ENCODE measurements at places on chromosomes 6 and 20.

DNA sequence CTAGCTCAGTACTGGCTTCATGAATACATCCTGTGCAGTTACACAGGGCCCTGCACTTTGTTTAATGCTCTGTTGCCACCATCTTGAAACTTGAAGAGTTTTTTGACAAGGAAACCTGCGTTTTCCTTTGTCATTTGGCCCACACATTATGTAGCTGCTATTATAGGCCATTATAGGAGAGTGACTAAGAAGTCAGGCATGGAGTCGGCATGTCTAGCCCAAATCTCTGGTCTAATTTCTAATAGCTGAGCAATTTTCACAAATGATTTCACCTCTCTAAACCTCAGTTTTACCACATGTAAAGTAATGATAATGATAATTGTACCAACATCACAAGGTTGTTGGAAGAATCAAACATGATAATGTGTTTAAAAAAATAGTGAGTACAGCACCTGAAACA lies 67.1 kb upstream of the MYLIP start:
- no peak for DNase-seq

DNA sequence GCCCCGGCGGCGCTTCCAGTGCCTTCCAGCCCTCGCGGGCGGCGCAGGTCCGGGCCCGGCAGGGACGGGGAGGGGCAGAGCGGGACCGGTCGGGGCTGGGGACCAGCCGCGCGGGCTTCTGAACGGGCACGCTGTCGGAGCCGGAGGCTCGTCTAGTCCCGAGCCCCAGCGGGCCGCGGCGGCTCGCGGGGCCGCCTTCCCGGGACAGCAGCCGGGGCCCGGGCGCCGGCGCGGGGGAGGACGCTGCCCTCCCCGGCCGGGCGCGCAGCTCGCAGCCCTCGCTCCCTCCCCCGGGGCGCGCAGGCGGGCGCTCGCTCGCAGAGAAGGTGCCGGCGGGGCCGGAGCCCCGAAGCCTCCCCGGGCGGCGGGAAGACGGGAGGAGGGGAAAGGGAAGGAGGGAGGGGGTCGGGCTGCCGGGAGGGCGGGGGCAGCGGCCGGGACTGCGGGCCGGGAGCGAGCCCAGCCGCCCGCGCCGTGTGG lies 696 bp upstream of the SIRPA start:
- DNase-seq, result no peak

- no peak for DNase-seq
Measured at GRCh38 chr20:823574-823902, 10.0 kb upstream of the FAM110A start.

GRCh38 chr6:6942831-6943230 lies 164.9 kb upstream of the RREB1 start:
- DNase-seq, result no peak

DNA sequence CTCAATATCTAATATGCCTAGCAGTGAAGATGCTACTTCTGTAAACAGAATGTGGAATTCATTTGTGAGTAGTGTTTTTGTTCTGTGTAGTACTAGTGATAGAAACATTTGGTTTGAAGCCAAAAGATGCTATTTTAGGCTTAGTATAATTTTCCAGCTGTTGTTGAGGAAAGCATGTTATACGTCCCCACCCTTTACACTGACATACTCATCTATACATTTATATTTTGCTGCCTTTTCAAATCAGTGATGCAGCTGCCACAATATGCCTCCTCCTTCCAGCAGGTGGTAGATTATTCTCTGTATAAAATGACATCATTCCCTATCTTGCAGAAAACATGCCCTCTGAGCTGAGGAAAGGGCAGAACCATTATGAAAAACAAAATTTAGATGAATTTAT lies 1217.6 kb upstream of the GJE1 start:
- DNase-seq, result no peak

DNA sequence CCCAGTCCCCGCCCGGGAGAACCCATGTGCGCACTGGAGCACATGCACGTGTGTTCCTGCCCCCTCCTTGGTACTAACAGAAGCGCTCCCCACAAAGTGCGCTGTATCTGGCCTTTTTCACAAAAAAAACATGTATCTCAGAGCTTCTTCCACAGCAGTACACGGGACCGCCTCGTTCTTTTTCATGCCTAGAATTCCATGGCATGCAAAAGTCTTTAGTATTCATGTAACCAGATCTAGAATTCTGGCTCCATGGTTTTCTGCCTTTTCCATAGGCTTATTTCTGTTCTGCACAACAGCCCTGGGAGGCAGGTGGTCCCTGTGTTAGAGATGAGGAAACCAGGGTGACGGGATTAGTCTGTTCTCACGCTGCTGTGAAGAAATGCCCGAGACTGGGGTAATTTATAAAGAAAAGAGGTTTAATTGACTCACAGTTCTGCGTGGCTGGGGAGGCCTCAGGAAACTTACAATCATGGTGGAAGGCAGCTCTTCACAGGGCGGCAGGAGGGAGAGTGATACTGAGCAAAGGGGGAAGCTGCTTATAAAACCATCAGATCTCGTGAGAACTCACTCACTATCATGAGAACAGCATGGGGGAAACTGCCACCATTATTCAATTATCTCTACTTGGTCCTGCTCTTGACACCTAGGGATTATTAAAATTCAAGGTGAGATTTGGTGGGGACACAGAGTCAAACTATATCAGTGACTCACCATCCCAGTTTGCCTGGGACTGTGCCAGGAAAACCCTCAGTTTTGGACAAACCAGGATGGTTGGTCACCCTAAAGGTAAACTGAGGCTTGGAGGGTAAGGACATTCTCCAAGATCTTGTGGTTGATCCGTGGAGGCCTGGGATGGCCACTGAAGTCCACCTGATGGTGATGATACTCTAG lies 41.0 kb downstream of the C20orf203 start:
- no peak for DNase-seq

- no peak for DNase-seq
Measured at GRCh38 chr20:12207875-12208274, 290.2 kb downstream of the BTBD3 start.

- no peak for DNase-seq
Measured at GRCh38 chr6:57303931-57304681, 13.3 kb upstream of the PRIM2 start.

- peak; percentile 36 for DNase-seq
Measured at GRCh38 chr6:43993881-43994523, 133.2 kb downstream of the MRPL14 start.
